Activated T-cell treated with anti-CD3 and anti-CD28 coated beads, Interleukin-2, amount 50 U/mL, for 72 hours (primary cell): ENCODE measurements at places on chromosomes 2 and 18.
A peak's percentile ranks its signal among the peaks of the same experiment; 100 is the strongest.

DNA sequence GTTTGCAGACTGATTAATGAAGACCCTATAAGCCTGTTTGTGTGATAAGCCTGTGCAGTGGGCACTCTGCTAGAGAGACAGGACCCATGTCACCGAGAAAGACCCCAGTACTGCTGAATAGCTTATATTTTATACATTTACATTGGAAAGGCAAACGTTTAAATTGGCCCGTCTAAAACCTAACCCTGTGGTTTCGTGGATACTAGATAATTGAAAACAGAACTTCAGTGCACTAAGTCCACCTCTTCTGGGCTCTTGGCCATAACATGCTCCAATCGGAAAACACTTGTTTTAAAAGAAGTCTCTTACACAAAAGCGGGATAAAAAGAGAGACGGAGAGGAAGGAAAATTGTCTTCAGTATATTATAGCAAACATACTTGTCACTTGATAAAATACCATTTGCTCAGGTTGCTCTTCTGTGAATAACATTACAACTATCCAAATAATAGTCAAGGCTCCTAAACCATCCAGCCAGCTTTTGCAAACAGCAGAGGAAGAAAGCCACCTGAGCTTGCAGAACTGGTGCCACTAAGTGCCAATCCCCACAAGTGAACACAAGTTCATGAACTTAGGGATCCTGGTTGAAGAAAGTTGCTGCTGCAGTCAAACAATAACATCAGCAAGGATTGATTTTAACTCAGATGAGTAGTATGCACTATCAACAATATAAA is 218.4 kb upstream of the FN1 start:
- H3K27me3 ChIP-seq, result peaks cover 7% of the 10 kb centered on the region
- H3K4me1 ChIP-seq, result no peaks in the 10 kb centered on the region
- no peak overlapping the region for H3K4me3 ChIP-seq
- H3K27ac ChIP-seq, result no peak overlapping the region
- DNase-seq, result no peak
- no peaks in the 10 kb centered on the region for H3K36me3 ChIP-seq

DNA sequence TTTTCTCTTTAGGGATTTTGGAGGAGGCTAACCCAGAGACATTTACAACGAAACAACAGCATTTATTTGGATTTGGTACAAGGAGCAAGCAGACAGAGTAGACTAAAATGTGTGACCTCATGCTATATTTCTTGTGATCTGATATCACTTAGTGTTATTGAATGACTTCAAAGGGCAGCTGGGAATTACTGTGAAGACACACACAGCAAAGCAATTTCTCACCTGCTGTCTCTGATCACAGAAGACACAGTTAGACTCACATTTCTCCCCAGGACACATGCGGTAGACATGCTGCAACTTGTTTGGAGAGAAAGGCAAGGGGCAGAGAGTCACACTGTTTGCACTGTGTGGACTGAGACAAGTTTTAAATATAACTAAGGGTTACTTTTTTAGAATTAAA is 67.5 kb downstream of the LTBP1 start:
- H3K27me3 ChIP-seq, result peaks cover 9% of the 10 kb centered on the region
- no peaks in the 10 kb centered on the region for H3K4me1 ChIP-seq
- DNase-seq, result no peak

GRCh38 chr18:55419132-55419946 is 168.7 kb downstream of the TCF4 start:
- H3K36me3 ChIP-seq, result no peaks in the 10 kb centered on the region
- H3K4me1 ChIP-seq, result peaks cover 12% of the 10 kb centered on the region
- no peak for DNase-seq
- no peak overlapping the region for H3K4me3 ChIP-seq
- H3K27ac ChIP-seq, result no peak overlapping the region

DNA sequence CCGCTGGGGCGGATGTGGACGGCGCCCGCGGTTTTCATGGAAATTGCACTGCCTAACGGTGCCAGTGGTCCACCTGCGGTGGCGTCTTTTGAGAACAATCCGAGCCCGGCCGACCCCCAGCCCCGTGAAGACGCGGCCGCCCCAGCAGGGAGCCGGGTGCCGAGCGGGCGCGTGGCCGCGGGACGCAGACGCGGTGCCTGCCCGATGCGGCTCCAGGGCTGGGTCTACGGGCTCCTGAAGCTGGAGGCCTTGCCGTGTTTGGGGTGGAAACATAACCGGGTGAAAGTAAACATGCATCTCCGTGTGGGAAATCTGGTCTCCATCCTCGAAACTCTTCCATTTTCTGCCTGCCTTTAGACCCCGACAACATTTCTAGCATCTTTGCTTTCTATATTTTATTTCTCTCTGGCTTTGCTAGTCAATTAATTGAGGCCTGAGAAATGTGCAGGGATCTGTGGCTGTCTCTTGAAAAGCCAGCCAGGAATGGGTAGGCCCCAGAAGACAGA is 572 bp downstream of the INPP4A start:
- H3K27ac ChIP-seq, result peak overlapping the region; percentile 90
- H3K36me3 ChIP-seq, result peaks cover 10% of the 10 kb centered on the region
- H3K4me3 ChIP-seq, result peak overlapping the region; percentile 91
- no peaks in the 10 kb centered on the region for H3K27me3 ChIP-seq
- H3K4me1 ChIP-seq, result peaks cover 55% of the 10 kb centered on the region

GRCh38 chr2:229627728-229628127 is 86.6 kb downstream of the DNER start:
- no peak for DNase-seq
- H3K4me1 ChIP-seq, result no peaks in the 10 kb centered on the region
- peaks cover 7% of the 10 kb centered on the region for H3K27me3 ChIP-seq
- no peak overlapping the region for H3K27ac ChIP-seq

DNA sequence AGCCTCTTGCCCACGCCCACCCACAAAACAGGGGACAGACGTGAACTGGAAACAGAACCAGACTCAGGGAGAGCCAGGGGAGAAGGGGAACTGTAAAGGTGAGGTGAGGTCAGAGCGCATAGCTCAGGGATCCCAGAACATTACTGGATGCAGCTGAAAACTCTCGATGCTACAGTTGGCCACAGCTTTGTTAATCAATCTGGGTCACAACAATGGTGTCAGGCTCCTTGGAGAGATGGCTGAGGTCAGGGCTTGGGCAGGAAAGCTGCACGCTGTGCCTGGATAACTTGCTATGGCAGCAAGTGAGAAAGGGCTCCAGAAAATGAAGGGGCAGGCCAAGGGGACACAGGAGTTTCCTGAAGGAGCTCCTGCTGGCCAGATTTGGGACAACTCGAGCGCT is 263.3 kb downstream of the TFCP2L1 start:
- no peak overlapping the region for H3K27ac ChIP-seq
- H3K27me3 ChIP-seq, result no peaks in the 10 kb centered on the region
- no peaks in the 10 kb centered on the region for H3K4me1 ChIP-seq
- no peak for DNase-seq
- H3K4me3 ChIP-seq, result no peak overlapping the region

DNA sequence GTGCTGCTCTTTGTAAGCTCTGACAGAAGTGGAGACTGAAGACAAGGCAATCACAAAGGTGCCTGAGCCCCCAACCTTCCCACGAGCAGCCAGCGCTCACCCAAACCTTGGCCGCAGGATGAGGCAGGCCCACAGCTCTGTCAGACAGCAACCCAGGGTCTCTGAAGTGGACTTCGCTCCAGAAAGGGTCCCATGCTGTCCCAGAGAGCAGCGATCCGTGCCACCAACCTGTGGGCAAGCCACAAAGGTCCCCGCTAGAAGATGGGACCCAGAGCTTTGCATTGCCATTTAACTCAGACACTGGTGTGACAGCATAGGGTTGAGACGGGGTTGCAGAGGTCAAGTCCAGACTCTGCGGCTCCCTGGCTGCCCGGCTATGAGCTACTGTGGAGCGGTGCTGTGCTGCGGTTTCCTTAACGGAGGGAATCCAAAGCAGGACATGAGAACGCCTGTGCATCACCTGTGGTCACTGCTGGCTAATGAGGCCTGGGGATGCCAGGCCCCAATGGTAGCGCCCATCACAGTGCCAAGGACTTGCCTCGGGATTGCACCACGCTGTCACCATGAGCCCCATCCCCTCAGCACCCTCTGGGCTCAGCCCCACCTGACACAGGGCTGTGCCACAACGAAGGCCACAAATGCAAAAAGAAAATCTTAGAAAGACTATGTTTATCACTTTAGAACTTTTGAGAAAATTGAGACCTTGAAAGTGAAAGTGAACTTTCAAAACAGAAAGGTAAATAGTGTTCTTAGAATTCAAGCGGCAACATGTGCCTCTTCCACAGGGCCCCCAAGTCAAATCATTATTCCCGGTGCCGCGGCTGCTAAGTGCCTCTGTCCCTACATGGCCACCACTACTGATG is 103.4 kb downstream of the HDAC4 start:
- H3K27me3 ChIP-seq, result peaks cover 14% of the 10 kb centered on the region
- peaks cover 3% of the 10 kb centered on the region for H3K36me3 ChIP-seq
- peaks cover 86% of the 10 kb centered on the region for H3K4me1 ChIP-seq
- DNase-seq, result no peak
- H3K4me3 ChIP-seq, result peak overlapping the region; percentile 88
- peak overlapping the region; percentile 70 for H3K27ac ChIP-seq

DNA sequence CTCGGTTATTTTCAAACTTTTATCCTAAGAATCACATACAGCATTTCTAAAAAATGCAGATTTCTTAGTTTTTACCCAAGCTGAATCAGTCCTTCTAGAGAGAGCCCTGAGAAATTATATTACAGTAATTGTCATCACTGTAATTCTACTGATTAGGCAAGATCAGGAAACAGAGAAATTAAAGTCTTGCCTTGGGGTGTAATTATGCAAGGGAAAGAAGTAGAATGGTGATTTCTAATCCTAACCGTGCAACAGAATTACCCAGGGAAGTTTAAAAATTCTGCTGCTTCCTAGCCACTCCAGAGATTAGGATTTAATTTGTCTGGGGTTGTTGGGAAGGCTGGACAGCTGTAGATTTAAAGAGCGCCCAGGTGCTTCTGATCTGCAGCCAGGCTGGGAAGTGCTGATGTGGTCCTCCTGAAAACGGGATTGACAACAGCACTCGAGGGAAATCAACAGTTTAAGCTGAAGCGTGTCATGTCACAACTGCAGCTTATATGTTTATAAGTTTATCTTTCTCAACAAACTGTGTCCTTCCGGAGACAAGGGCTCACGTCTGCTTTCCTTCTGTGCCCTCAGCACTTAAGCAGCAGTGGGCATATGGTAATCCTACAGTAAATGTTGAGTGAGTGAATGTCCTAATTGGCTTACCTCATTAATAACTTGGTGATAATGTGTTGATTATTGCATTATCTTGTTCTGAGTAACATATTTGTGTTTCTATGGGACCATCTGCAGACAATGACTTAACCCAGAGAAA is 671.9 kb upstream of the SOX11 start:
- no peak for DNase-seq
- H3K27me3 ChIP-seq, result no peaks in the 10 kb centered on the region
- peaks cover 14% of the 10 kb centered on the region for H3K36me3 ChIP-seq
- H3K4me3 ChIP-seq, result no peak overlapping the region
- no peak overlapping the region for H3K27ac ChIP-seq

DNA sequence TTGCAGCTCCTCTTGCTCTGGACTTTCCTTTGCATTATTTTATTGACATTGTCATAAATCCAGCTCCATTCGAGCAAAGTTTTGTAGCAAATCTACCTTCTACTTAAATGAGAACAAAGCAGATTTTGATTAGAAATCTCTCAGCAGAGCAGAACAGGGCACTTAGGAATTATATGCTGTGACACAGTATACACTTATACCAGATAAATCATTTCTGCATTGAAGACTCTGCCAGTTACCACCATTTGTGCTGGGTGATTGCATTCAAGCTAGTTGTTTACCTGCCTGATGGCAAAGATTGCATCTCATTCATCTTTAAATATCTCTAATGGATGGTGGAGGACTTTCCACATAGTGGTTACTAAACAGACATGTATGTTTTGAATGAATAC is 441.7 kb upstream of the HNMT start:
- no peak overlapping the region for H3K4me3 ChIP-seq
- no peak for DNase-seq
- no peak overlapping the region for H3K27ac ChIP-seq
- H3K27me3 ChIP-seq, result no peaks in the 10 kb centered on the region
- H3K4me1 ChIP-seq, result no peaks in the 10 kb centered on the region

DNA sequence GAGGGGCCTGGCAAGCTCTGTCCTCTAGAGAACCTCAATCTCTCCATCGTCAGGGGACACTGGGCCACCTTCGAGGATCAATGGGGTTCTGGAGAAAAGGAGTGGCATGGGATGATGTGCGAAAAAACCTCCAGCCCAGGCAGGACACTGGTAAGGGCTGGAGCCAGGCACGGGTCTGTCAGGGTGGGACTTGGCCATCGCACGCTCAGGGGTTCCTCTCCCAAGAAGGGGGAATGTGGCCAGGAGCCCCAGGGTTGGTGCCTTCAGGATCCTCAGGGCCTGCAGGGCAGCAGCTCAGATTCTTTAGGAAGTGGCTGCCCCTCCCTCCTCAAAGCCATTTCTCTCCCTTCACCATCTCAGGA is 46.8 kb upstream of the PLB1 start:
- peak overlapping the region; percentile 94 for H3K4me3 ChIP-seq
- H3K27me3 ChIP-seq, result no peaks in the 10 kb centered on the region
- no peaks in the 10 kb centered on the region for H3K36me3 ChIP-seq
- no peak for DNase-seq

GRCh38 chr2:189096769-189097447 is 82.7 kb downstream of the COL5A2 start:
- no peaks in the 10 kb centered on the region for H3K27me3 ChIP-seq
- H3K27ac ChIP-seq, result no peak overlapping the region
- H3K36me3 ChIP-seq, result no peaks in the 10 kb centered on the region
- DNase-seq, result no peak
- H3K4me3 ChIP-seq, result no peak overlapping the region

DNA sequence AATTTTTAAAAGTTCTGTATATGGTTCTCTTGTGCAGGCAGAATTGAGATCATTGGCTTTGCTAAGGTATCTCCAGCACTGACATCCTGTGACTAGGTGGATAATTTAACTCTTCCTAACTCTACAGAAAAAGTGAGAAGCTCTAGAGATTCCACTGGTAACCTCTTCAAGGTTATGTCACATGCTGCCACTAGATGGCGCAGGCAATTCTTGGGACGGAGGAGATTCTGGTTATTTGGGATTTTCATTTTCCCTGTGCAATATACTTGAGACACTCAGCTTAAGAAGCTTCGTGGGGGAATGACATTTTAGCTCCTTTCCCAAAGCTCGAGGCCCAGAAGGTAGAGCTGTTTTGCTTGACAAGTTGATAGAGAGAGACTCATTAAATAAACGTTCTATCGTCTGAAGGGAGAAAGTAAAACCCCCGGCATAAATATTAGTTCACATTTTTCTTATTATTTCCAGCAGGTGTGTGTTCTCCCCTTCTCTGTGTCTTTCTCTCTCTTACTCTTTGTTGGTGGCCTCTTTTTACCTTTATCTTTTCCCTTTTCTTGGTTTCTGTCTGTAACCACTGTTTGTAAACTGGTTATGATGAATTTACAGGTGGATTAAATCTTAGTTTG is 26.6 kb upstream of the LANCL1 start:
- no peak overlapping the region for H3K27ac ChIP-seq
- H3K36me3 ChIP-seq, result no peaks in the 10 kb centered on the region
- DNase-seq, result peak; percentile 22
- no peaks in the 10 kb centered on the region for H3K4me1 ChIP-seq
- peak overlapping the region; percentile 42 for H3K4me3 ChIP-seq
- H3K27me3 ChIP-seq, result peaks cover 11% of the 10 kb centered on the region
